ENCODE measurements at places on chromosomes 3 and 15.

- DNase-seq, result no peak
Measured at GRCh38 chr3:14485981-14486380, 54.2 kb downstream of the GRIP2 start.

- no peak for DNase-seq
Measured at GRCh38 chr3:13132731-13133410, 59.6 kb upstream of the IQSEC1 start.

DNA sequence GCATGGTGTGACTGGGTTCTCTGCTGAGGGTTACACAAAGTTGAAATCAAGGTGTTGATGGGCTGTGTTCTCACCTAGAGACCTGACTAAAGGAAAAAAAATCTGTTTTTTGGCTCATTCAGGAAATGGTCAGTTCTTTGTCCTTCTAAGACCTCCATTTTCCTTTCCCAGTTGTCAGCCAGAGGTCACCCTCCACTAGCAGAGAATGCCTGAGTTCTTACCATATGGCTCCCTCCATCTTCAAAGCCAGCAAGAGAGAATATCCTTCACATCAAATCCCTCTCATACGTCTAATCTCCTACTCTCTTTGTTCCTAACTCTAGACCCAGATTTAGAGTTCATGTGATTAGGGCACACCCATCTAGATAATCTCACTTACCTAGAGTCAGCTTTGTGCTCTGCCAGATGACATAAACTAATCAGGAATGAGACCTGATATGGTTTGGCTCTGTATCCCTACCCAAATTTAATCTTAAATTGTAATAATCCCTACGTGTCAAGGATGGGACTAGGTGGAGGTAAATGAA lies 19.4 kb downstream of the ANKRD28 start:
- no peak for DNase-seq

DNA sequence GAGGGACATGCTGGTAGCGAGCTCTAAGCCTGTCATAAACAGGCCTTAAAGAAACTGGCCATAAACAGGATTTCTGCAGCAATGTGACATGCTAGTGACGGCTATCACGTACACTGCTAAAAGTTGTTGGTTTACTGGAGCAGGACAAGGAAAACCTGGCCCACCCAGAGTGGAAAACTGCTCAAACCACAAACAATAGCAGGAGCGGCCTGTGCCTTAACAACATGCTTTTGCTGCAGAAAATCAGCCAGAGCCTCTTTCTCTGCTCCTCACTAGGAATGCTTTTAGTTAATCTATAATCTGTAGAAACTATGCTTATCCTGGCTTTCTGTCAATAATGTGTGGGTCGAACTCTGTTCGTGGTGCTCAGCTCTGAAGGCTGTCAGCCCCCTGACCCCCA lies 202.9 kb upstream of the UBE3A start:
- no peak for DNase-seq

GRCh38 chr3:172635588-172635987 lies 75.3 kb downstream of the NCEH1 start:
- DNase-seq, result no peak

DNA sequence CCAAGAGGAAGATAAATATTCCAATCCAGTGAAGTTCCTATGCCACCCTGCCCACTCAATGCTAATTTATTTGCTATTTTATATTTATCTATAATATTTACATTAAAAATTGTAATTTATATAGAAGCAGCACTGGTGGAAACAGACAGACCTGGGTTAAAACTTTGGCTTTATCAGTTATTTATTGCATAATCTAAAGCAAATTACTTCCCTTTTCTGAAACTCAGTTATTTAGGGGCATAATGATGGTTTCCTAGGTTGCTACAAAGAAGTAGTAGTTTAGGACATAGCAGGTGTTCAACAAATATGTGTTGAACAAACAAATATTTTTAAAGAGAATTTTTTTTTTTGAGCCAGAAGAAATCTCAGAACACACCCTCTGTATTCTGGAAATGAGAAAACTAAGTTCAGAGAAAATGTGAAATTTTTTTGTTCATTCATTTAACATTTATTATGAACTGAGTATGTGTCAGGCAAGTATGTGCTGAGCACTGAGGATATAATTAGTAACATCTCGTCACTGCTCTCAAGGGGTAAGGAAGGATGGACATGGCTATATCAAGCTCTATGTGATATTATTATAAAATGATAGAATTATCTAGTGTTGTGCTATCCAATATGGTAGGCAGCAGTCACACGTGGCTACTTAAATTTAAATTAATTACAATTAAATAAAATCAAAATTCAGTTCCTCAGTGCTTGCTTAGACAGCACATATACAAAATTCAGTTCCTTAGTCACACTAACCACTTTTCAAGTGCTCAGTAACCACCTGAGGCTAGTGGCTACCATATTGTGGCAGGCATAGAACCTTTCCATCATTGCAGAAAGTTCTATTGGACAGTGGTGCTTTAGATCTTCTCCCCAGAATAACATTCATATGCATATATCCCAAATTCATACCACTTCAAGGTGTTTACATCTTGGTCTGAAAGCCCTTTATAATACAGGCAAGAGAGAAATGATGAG lies 7.0 kb upstream of the UBE2Q2 start:
- DNase-seq, result peak; percentile 77

DNA sequence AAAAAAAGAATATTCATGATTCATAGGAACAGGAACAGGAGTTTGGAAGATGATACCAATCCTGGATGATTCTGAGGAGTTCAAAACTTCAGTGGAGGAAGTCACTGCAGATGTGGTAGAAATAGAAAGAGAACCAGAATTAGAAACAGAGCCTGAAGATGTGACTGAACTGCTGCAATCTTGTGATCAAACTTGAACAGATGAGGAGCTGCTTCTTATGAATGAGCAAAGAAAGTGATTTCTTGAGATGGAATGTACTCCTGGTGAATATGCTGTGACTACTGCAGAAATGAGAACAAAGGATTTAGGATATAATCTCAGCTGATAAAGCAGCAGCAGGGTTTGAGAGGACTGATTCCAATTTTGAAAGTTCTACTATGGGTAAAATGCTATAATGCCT lies 72.7 kb downstream of the GSK3B start:
- no peak for DNase-seq

DNA sequence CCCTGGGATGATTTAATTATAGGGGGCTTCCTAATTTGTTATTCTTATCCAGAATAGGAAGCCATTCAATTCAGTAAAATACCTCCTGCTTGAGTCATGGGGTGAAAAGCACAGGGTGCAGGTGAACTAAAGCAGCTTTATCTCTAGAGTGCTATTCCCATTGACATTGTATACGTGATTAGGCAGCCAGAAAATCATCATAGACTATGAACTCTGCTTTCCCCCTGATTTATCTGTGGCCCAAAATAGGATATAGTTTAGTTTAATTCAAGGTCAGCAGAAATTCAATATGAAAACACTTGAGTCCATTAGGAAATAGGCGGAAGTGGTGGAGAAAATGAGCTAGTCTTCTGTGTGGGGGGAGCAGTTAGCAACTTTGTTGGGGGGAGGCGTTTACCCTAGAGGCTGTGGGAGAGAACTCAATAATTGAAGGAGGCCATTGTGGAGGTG lies 18.2 kb upstream of the PRKCI start:
- DNase-seq, result no peak

- no peak for DNase-seq
Measured at GRCh38 chr3:153944084-153944483, 177.1 kb upstream of the ARHGEF26 start.

- DNase-seq, result no peak
Measured at GRCh38 chr15:98000249-98001203, 40.0 kb downstream of the ARRDC4 start.

DNA sequence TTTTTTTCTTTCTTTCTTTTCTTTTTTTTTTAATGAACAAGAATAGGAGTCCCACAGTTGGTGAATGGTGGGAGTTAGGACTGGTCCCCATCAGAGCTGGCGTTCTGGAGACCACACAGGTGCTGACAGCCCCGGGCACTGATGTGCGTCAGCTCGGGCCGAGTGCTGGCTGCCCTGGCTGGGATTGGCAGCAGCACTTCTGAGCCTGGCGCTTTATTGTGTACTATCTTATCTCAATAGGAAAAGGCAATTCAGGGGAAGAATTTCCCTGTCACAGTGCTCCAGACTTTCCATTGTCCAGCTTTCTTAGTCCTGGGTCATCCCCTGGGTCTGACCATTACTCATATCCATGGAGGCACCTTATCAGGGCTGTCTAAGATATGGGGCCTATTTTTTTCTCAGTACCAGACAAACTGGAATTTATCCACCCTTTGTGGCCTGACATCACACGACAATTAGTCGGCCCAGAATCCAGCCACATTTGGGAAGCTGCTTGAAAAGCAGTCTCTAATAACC lies 54.1 kb downstream of the TMEM44 start:
- DNase-seq, result no peak

GRCh38 chr3:28905798-28906197 lies 375.1 kb upstream of the RBMS3 start:
- DNase-seq, result no peak

DNA sequence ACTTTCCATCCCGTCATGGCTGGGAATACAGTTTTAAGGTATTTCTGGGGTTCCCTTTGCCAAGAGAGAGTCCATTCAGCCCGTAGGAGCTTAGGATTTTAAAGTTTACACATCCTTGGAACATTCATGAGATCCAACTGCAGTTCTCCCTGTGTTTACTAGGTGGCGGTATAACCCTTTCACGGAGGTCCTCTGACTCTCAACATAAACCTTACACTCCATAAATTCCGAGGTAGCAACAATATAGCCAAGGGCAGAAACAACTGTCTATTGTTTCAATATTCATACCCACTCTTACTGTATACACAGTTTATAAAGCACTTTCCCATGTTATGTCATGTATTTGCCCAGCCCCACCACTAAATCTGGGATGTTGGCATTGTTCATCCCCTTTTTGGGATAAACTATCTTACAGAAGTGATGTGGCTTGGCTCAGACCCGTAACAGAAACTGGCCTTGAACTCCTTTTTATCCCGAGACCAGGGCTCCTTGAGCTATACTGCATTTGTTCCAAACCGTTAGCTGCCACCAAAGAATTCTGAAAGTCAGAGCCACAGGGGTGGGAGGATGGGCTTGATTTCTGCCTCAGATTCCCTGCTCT lies 69.2 kb upstream of the COL6A5 start:
- peak; percentile 71 for DNase-seq

DNA sequence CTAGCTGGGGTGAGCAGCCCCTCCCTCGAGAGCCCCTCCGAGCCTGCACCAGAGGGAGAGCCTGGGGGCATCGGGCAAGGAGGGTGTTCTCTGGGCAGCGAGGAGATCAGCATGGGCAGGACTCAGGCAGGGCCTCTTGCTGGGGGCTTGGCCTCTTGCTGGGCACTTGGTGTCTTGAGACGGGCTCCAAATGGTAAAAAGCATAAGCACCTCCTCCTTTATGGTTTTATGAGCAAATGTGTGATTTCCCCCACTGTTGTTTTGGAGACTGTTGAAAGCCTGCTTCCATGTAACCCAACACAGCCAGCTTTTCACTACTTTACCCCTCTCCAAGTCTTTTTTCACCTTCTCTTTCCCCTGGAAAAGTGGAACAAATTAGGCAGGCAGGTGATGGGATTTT lies 239.3 kb downstream of the TLE3 start:
- DNase-seq, result no peak

DNA sequence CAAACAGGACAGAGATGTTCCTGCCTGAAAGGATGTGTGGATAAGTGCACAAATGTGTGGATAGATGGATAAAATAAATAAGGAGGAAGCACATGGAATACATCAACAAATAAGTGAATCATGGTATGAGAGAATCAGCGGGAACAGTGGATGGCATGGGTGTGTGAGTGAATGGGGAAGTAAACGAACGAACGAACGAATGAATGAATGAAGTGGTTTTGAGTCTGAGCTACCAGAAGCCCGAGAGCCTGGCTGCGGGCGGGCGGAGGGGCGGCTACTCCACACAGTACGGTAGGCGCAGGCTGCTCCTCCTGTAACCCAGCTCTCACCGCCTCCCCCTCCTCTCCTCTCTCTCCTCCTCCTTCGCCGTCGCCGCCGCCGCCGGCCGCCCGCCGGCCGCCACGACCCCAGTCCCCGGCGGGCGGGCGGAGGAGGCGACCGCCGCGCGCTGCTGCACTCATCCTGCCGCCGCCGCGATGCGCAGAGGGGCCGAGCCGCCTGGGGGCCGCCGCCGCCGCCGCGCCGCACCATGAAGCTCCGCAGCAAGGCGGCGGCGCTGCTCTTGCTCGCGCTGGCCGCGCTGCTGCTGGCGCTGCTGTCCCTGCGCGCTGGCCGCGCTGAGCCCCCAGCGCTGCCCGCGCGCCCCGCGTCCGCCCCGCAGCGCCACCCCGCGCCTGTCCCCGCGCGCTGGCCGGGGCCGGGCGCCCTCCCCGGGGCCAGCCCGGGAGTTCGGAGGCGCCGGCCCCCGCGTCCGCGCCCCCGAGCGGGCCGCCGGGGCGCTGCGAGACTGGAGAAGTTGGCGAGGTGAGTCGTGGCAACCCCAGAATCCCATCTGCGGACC lies at the start of gene GXYLT2:
Gene GXYLT2 (plus strand): TSS at position 342 of the 841 bp plus-strand sequence. CDS start 188 bp downstream, at position 530.
- peak; percentile 21 for DNase-seq

GRCh38 chr15:88605189-88606069 lies 15.7 kb upstream of the AEN start:
- no peak for DNase-seq

- DNase-seq, result no peak
Measured at GRCh38 chr15:35306361-35306981, 221.4 kb upstream of the NANOGP8 start.

All from AML-193 (cell line).